ENCODE measurements at places on chromosomes 11 and 22.

DNA sequence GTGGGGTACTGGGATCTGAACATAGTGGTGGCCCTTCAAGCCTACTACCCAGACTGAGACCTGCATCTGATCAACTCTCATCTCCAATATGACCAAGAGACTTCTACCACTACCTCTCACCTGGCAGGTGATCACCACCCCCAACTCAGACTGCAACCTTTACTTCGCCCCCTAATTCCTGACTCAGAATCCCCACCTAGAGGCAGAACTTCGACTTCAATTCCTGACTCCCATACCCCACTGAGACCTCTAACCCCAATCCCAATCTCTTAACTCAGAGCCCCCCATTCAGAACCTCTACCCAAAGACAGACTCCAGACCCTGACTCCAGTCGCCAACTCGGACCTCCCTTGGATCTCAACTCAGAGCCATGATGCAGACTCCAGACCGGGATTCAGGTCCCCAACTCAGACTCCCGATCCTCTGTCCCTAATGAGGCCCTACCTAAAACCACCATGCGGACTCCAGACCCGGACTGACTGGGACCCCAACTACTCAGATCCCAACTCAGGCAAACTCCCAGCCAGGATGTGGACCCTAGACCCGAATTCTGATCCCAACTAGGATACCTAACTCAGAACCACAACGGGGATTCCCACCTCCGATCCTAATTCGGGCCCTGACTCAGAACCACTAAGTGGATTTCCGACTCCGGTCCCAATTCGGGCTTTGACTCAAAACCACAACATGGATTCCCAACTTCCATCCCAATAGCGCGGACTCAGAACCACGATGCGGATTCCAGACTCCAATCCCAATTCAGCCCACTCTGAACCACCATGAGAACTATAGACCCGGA, 1.2 kb downstream of the KCNQ1OT1 start:
- peaks cover 3% of the 10 kb centered on the region for H3K27me3 ChIP-seq
- peaks cover 67% of the 10 kb centered on the region for H3K4me1 ChIP-seq
- DNase-seq: no peak
- peaks cover 10% of the 10 kb centered on the region for H3K36me3 ChIP-seq

DNA sequence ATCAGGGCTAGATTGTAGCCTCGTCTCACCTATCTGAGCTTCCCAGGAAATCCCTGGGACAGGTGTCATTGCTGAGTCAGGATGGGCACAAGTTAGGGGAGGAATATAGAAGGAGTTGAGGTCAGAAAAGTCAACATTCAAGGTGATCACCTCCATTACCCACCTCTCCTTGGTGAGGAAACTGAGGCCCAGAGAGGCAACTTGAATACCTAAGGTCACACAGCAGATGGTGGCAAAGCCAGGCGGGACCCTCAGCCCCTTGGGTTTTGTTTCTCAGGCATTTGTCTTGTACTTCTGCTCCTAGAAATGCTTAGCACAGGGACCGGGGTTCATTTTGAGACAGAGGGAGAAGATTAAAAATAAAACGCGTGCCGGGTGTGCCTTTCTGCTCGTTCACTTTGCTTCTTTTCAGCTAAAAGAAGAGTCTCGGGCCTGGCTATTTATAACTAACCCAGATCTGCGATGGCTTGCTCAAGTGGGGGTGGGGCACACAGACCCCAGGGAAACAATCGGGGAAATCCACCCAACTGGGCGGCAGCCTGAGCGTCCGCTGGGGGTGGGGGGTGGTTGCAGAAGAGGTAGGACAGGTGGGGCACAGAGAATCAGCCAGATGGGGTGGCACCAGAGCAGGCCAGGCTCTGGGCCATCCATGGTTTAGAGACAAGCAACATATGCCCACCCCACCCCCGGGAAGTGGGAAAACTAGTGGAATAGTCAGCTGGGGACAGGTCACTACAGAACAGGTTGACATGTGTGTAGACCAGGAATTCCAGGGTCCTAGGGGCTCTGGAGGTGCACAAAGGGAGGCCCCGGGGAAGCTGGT, 3.9 kb upstream of the GNAZ start:
- peaks cover 12% of the 10 kb centered on the region for H3K27me3 ChIP-seq
- no peak overlapping the region for H3K4me3 ChIP-seq
- H3K36me3 ChIP-seq: no peaks in the 10 kb centered on the region
- no peak overlapping the region for H3K27ac ChIP-seq
- H3K4me1 ChIP-seq: peaks cover 8% of the 10 kb centered on the region

DNA sequence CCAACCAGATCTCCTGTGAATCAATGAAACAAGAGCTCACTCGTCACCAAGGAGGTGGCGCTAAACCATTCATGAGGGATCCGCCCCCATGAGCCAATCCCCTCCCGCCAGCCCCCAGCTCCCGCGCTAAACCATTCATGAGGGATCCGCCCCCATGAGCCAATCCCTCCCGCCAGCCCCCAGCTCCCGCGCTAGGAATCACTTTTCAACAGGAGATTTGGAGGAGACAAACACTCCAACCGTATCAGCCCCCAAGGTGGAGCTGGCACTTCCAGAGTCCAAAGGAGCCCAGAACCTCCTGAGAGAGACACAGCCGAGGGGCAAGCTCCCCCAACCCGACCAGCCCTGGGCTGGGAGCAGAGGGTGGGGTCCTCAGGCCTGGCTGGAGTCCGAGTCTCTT, 40.9 kb upstream of the PRR5 start:
- no peaks in the 10 kb centered on the region for H3K36me3 ChIP-seq
- no peak for DNase-seq

DNA sequence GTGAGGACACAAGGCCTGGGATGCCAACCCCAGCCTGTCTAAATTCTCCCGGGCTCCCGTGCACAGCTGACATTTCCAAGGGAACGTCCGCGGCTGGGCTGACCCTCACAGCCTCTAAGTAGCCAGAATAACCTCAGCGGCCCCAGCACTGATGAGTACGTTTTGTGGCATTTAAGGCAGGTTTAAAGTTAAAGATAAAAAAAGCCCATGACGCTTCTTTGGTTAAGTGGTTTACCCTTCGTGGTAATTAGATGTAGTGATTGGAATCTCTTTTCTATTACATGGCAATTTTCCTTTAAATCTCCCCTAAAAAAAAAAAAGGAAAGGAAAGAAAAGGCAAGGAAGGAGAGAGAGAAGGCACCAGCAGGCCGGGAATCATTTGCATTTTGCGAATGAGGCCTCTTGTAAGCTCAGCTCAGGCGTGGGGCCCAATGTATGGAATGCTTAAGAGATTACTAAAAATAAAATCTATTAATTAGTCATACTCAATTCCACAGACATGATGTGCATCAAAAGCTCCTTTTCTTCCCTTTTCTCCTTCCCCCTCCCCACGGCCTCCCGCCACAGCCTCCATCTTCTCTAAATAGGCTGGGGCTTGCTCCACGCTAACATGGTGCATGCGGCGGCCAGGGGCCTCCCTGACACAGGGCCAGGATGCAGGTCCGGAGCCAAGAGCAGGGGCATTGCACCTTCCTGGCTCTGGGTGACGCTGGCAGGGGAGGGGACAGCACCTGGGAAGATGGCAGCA, 44.1 kb downstream of the MACROD1 start:
- H3K36me3 ChIP-seq: no peaks in the 10 kb centered on the region
- H3K4me1 ChIP-seq: peaks cover 15% of the 10 kb centered on the region
- H3K27me3 ChIP-seq: no peaks in the 10 kb centered on the region
- no peak for DNase-seq
- no peak overlapping the region for H3K4me3 ChIP-seq

GRCh38 chr11:123253911-123254310, 58.9 kb upstream of the CLMP start:
- no peaks in the 10 kb centered on the region for H3K36me3 ChIP-seq
- DNase-seq: no peak
- peaks cover 8% of the 10 kb centered on the region for H3K27me3 ChIP-seq
- no peak overlapping the region for H3K4me3 ChIP-seq
- peaks cover 22% of the 10 kb centered on the region for H3K4me1 ChIP-seq

DNA sequence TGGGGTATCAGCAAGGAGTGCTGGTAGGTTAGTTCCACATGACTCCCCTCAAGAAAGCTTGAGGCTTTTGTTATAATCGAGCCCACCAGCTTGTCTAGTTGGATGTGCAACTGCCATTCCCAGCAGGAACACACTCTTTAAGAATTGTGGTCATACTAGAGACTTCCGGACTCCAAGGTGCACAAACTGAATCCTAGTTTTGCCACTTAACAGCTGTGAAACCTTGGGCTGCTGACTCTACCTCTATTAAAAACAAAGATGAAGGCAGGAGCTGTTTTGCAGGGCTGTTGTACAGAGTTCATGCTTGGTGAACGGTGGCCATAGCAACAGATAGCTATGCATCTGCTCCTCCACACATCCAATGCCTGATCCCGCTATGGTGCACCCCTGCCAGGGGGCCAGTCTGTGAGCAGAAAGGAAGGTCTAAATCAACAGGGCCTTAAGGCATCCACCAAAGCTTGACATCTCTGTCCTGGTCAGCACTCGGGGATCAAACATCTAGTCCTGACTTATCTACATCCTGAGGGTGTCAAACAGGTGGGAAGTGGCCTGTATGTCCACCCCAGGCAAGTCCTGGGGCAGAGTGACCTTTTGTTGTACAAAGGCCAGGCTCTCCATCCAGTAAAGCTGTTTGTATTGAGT, 36.4 kb downstream of the DKK3 start:
- H3K4me1 ChIP-seq: peaks cover 32% of the 10 kb centered on the region
- no peak overlapping the region for H3K4me3 ChIP-seq
- H3K27ac ChIP-seq: no peak overlapping the region
- peaks cover 6% of the 10 kb centered on the region for H3K36me3 ChIP-seq
- H3K27me3 ChIP-seq: no peaks in the 10 kb centered on the region

DNA sequence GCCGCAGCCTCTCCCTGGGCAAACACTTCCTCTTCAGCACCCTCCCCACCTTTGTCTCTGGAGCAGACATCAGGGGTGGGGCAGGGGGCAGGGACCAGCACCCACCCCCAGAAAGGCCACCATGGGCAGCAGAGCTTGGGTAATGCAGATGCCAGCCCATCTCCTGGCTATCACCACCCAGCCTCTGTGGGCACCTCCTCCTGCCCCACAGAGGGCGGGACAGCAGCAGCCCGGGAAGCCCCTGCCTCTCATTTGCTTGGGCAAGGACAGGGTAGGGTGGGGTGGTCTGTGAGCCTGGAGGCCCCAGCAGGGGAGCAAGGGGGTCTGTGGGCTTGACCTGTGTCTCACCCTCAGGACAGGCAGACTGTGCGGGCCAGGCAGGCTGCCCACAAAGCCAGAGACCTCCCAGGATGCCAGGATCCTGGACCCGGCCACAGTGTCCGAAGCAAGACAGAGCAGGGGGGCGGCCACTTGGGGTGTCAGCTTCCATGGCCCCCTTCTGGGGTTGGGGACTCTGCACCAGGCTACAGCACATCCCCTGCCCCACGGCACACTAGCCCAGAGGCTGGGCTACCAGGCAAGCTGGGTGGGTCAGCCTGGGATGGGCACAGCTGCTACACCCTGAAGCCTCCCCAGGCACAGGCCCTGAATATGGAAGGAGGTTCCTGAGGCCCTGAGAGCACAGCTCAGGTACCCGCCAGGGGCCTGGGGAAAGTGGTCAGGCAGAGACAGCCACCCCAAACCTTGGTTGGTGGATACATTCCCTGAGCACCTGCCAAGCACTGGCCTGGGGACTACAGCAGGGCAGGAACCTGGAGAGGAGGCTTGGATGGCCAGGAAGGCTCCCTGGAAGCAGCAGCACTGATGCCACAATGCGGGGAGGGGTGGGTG, 4.5 kb downstream of the RNH1 start:
- H3K27ac ChIP-seq: no peak overlapping the region
- peaks cover 4% of the 10 kb centered on the region for H3K4me1 ChIP-seq
- peaks cover 6% of the 10 kb centered on the region for H3K36me3 ChIP-seq
- no peak overlapping the region for H3K4me3 ChIP-seq
- DNase-seq: no peak

- no peak overlapping the region for H3K27ac ChIP-seq
- peaks cover 8% of the 10 kb centered on the region for H3K4me1 ChIP-seq
- no peaks in the 10 kb centered on the region for H3K36me3 ChIP-seq
Observed at GRCh38 chr11:106983261-106983660, 35.0 kb downstream of the GUCY1A2 start.

DNA sequence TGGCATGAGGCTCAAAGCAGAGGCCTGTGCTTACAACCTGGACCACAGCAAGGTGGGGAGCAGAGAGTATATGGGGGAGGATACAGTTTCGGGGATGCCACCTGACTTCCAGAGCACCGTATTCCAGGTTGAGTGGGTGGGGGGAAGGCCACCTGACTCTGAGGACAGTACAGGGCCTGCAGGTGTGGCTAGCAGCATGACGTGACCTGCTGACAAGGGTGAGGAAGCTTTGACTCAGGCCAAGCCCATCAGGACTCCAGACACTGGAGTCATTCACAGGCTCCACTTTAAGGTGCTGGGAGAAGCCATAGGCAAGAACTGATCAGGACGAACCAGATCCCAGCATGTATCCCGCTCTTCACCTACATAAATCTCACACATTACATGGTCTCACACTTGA, 34.6 kb upstream of the CRTAM start:
- H3K4me3 ChIP-seq: peak overlapping the region; percentile 64
- no peaks in the 10 kb centered on the region for H3K27me3 ChIP-seq
- H3K36me3 ChIP-seq: no peaks in the 10 kb centered on the region
- H3K27ac ChIP-seq: peak overlapping the region; percentile 78
- peaks cover 42% of the 10 kb centered on the region for H3K4me1 ChIP-seq

DNA sequence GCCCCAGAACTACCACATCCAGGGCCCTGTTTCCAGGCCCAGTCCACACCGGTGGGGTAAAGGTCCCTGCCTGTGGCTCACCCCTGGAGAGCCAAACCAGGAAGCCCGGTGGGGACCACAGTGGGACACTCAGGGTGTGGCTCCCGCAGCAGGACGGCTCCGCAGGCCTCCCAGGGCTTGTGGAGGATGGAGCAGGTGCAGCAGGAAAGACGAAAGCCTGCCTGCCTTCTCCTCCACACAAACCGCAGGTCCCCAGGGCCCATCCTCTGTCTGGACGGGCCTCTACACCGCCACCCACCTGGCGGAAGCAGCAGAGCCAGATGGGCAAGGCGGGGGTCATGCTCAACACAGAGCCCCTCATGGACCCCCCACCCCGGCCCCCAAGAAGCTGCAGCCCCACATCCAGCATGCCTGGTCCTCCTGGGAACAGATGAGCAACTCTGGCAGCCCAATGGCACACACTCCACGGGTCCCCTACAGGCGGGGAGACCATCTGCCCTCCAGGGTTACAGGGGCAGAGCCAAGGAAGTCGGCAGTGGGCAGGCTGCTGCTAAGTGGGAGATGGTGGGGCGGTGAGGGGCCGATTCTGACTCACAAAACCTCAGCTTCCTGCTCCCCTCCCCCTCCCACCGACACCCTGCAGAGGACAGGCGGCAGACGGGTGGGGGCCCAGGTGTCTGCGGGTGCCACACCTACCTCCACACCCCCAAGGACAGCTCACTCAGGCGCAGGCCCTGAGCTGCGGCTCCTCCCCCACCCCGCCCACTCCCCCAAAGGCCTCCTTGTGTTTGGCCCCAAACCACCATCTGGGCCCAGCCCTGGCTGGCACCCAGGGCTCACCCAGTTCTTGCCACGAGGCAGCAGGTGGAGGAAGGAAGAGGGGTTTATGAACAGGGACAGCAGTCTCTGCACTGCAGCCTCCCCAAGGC, 5.2 kb downstream of the SBF1 start:
- H3K27ac ChIP-seq: peak overlapping the region; percentile 90
- peaks cover 4% of the 10 kb centered on the region for H3K36me3 ChIP-seq
- H3K4me1 ChIP-seq: peaks cover 27% of the 10 kb centered on the region
- no peak for DNase-seq

All from type B pancreatic cell (in vitro differentiated cells).